GM12891 (cell line): ENCODE measurements at places on chromosomes 7 and 10.
A peak's percentile ranks its signal among the peaks of the same experiment; 100 is the strongest.

- peak; percentile 36 for DNase-seq
Measured at GRCh38 chr7:28926871-28927597, 31.1 kb downstream of the TRIL start.

- DNase-seq: no peak
Measured at GRCh38 chr7:109646124-109646523, 1076.5 kb downstream of the DNAJB9 start.

GRCh38 chr7:129748356-129749109 is 137.0 kb downstream of the NRF1 start:
- DNase-seq: no peak

DNA sequence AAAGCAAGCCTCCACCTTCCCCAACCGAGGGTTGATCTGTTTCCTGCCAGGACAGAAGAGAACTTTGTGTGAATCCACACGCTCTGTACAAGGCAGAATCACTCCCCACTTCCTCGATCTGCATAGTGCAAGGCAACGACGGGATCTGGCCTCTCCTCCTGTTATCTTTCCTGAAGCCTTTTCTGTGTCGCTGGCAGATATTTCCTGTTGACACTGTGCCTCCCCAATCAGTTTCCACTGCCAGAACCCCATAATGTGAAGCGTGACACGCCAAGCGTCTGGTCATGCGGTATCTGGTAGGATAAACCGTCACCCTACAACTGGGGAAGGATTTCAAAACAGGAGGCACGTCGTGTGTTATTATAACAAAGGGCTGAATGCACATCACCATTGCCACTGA is 57.2 kb downstream of the FAM171A1 start:
- no peak for DNase-seq

- DNase-seq: no peak
Measured at GRCh38 chr10:116909307-116909706, 60.0 kb downstream of the ENO4 start.

GRCh38 chr10:132129431-132129830 is 57.3 kb upstream of the DPYSL4 start:
- no peak for DNase-seq

DNA sequence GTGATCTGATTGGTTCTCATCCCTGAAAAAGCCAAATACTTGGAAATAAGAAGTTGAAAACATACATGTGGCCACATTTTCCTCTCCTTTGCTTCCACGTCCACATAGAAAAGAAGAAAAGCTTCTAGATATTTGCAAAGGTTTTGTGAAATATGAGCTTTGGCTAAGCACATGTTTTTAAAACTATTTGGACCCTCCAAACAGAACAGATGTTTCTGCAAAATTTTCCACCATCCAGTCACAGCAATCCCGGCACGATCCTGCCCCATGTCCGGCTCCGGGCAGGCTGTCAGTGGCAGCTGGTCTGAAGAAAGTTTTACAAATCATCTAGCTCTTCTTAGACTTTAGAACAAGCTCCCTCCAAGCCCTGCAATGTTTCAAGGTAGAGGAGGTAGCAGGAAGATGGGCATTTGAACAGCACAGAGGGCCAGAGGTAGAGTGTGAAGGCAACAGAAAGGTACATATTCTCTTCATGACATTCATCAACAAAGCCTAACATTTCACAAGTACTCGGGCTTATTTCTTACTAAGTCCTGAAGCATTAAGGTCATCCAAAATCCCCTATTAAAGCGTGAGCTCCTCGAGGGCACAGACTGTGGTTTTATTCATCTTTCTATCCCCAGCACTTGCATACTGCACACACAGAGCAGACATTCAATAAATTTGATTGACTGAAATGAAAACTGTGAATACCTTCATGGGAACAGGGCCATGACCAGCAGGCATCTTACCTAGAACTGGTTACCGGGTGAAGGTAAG is 110.1 kb downstream of the JAZF1 start:
- no peak for DNase-seq

- DNase-seq: no peak
Measured at GRCh38 chr7:64807731-64808365, 13.6 kb downstream of the ZNF138 start.

- DNase-seq: no peak
Measured at GRCh38 chr7:29355388-29355787, 160.8 kb downstream of the CHN2 start.

GRCh38 chr10:71253981-71254818 is 41.8 kb downstream of the UNC5B start:
- DNase-seq: no peak

- DNase-seq: no peak
Measured at GRCh38 chr10:65367706-65368105, 1558.1 kb upstream of the LRRTM3 start.

GRCh38 chr7:32335107-32335506 is 155.1 kb downstream of the LSM5 start:
- DNase-seq: no peak

GRCh38 chr7:41145656-41146055 is 557.2 kb downstream of the INHBA start:
- DNase-seq: no peak

GRCh38 chr7:104362756-104363155 is 34.4 kb downstream of the LHFPL3 start:
- DNase-seq: no peak

DNA sequence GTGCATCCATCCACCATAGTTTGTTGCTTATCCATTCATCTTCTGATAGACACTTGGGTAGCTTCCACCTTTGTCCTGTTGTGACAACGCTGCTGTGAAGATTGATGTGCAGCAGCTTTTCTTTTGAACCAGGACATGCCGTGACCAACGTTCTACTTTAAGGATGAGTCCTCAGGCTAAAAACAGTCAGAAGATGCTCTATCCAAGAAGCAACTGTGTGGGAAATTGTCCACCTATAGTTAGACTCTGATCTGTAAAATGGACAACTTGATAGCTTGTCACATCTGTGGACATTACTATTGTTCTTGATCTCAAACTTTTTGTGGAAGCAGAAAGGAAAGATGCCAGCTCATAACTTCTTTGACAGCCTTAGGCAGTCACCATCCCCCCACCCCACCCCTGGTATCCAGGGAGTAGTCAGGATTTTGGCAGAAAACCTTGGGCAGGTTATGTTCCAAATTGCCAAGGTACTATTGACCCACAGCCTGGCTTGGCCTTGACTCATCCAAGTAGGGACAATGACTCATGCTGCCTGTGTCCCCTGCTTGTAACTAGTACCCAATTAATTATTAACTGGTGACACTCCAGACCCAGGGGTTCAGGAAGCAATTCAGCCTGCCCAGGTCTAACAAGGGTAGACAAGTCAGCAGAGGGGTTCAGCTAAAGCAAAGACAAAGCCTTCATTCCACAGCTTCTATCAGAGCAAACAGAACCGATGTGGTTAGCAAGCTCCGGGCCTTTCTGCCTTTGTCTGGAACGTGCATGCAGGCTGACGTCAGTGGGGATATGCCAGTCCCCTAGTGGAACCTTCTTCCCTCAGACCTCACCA is 99.6 kb upstream of the ANLN start:
- no peak for DNase-seq

GRCh38 chr10:101038484-101038883 is 7.5 kb downstream of the SFXN3 start:
- DNase-seq: no peak

- no peak for DNase-seq
Measured at GRCh38 chr10:515674-516073, 173.8 kb downstream of the DIP2C start.

DNA sequence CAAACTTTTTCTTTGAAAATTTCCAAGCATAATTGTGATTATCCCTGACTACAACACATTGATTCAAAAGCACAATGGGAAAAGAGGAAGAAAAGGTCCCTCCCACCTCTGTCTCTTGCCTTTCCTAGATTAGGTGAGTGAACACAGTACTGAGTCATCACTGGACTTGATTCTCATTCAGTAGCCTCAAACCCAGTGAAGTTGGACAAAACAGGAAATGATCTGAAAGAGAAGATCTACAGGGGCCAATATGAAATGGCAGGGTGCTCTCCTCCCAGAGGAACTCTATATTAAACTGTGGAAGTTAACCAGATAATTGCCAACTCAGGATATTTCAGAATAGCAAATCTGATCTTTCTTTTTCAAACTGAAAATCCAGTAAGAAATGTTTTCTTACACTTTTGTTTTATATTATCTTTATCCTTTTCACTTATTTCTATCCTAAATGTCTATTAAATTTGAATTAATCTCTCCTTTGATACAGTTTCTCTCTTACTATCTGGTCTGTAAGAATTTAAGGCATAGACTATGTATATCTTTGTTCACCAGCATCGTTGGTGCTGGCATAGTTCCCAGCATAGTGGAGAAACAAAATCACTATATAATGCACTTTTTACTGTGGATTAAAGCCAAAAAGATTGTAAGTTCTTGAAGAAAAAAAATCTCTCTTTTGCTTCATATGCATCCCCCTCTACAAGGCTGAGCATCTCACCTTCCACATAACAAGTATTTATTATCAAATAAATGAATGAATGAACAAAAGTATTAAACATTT is 41.4 kb upstream of the IKZF1 start:
- DNase-seq: no peak

- no peak for DNase-seq
Measured at GRCh38 chr10:43765516-43765915, 116.8 kb upstream of the ZNF32 start.

DNA sequence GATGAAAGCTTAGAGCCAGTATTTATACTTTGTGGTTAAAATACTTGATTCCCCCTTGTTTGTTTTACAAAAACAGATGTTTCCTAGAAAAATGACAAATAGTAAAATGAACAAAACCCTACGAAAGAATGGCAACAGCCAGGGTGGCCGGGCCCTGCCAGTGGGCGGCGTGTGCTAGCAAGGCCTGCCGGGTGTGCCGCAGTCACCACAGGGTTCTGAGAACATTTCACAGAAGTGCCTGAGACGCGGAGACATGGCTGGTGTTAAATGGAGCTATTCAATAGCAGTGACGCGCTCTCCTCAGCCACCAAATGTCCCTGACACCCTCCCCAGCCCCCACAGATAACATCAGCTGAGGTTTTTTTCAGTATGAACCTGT is 14.5 kb downstream of the GPR146 start:
- DNase-seq: no peak

- no peak for DNase-seq
Measured at GRCh38 chr10:17787087-17787961, 21.8 kb upstream of the MRC1 start.

DNA sequence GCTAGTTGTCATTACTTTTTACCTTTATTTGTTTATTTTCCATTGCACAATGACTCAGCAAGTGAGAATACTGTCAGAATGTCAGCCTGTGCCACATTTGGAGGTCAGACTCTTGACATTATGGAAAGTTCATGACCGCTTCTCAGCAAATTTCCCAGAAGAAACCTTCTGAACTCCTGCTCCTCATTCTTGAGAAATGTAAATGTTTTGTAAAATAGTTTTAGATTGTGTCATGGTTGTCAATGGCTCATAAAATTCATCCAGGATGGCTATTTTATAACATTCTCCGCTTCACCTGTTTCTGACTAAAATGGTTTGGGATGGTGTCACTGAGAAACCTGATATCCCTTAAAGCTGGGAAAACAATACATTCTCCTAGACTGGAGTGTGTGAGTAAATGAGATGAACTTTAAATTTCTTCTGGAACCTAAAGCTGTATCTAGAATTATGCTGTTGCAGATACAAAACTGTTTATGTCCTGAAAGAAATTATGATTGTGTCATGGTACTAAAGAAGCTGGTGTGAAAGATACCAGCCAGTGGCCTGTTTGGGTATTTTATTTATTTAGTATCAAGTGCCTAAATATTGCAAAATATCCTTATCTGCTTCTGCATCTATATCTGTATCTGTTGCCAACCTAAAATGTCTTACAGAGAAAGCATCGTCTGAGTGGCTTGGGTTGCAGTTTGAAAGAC is 671.7 kb downstream of the GATA3 start:
- DNase-seq: no peak

DNA sequence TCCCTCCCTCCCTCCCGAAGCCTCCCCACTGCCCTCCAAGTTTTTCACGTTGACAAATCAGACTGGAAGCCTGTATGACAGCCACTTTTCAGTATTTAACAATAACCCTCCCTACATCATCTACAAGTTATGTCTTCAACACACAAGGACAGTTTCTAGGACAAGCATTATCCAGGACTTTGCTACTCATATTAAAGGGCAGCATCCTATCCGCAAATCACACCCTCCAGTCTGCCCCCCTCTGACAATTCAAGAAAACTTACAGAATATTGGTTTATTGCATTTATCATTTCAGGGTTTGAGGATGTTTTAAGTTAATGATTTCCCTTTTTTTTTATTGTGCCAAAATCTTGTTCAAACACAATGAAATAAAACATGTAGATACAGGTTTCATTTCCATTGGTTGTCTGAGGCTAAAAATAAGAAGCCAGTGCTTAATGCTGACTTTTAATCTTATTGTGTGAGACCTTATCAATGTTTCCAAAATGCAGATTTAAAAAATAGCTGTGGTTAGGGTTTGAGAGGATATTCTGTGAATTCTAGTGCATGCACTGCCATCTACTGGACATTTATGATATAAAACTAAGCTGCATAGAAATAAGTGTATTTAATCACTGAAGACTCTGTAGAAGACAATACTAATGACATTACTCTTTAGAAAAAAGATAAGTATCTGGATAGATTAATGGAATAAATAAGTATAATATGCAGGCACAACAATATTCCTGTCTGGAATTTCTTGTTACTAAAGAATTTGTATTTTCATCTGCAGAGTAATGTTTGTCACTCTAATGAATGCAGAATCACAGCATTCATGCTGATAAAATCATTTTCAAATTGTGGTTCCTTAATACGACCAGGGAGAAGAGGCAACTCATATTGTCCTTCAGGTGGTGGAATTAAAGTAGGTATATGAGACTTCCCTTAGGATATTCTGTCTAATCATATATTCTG is 64.1 kb downstream of the CAV1 start:
- DNase-seq: no peak

DNA sequence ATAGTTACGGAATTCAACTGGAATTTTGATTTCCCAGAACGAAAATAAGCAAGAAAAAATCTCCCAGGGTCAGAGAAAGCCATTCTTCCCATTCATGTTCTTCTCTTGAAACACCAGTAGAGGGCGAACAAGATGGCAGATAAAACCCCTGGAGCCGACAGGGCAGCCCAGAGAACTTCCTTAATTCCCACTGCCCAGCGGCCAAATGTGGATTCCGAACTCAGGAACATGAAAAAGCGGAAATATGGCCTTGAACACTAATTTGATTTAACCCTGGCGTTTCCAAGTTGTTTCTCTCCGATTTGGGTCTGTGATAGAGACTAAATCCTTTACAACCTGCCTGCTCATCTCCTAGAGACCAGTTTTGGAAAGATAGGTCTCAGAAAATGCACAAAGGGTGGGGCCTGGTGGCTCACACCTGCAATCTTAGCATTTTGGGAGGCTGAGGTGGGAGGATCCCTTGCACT is 100.7 kb upstream of the WAC start:
- peak; percentile 29 for DNase-seq

DNA sequence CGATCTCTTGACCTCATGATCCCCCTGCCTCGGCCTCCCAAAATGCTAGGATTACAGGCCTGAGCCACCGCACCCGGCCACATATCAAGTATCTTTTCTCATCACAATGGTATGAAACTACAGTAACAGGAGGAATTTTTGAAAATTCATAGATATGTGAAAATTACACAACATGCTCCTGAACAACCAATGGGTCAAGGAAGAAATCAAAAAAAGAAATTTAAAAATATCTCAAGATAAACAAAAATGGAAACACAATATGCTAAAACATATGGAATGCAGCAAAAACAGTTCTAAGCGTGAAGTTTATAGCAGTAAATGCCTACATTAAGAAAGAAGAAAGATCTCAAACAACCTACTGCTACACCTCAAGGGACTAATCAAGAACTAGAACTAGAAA is 59.8 kb upstream of the ADAM12 start:
- DNase-seq: no peak

GRCh38 chr10:17232276-17232960 is 4.4 kb downstream of the VIM start:
- DNase-seq: no peak
